Activated naive CD4-positive, alpha-beta T cell treated with anti-CD3 and anti-CD28 coated beads, Interleukin-2, amount 50 U/mL, for 72 hours (primary cell): ENCODE measurements at places on chromosomes 16 and 17. TPM values are rescaled to one million over a fixed set of nuclear protein-coding genes. Genes with fewer than 3 reads are reported as not detected.

The TMEM235 gene
- total RNA-seq: not detected

GRCh38 chr16:90083139-90083538, 6.0 kb upstream of the PRDM7 start:
- no peak for DNase-seq

DNA sequence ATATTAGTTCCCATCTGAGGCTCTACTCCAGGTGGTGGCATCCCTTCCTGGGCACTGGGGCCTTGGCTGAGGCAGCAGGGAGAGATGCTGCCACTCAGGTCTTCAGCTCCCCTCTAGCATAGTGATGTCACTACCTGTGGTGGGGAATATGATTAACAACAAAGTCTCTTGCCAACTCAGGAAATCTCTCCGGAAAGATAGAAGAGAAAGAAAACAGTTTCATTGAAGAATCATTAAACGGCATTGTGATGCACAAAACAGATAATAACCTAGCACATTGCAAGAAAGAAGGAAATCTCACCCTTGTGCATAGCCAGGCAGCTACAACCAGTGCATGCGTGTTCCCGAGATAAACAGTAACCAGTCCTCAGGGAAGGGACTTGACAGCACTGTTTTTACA, 12.2 kb upstream of the ZNF267 start:
- no peak for DNase-seq

GRCh38 chr17:46878055-46878454, 26.7 kb downstream of the WNT9B start:
- DNase-seq: no peak

The KRTAP9-1 gene
- total RNA-seq: not detected

The IL17C gene
- not detected for total RNA-seq

DNA sequence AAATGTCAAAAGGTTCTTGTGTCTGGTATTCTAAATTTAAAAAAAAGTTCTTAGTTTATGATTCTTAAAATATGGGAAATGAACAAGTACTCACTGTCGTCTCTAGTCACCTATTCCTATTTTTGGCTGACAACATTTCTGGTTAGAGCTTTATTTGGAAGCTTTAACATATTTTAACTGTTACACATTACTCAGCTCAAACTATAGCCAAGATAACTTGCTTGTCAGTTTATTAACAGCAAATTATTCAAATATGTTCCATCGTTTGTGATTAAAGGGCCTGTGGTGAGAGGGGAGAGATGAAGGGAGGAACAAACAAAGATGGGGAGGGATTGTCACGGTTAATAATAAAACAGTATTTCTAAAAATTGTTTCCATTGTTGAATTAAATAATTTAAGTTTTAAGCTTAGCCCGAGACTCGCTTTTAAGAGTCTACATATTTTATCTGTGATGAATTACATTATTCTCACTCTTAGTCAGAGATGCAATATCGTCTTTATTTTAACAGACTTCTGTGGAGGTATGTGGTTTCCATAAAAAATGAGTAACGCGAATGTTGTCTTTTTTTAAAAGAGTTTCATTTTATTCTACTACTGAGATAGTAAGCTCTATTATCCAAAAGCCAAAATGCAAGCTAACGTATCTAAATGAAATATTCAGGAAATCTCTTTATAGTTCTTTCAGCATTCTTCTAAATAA, 321.9 kb upstream of the PMFBP1 start:
- DNase-seq: no peak

DNA sequence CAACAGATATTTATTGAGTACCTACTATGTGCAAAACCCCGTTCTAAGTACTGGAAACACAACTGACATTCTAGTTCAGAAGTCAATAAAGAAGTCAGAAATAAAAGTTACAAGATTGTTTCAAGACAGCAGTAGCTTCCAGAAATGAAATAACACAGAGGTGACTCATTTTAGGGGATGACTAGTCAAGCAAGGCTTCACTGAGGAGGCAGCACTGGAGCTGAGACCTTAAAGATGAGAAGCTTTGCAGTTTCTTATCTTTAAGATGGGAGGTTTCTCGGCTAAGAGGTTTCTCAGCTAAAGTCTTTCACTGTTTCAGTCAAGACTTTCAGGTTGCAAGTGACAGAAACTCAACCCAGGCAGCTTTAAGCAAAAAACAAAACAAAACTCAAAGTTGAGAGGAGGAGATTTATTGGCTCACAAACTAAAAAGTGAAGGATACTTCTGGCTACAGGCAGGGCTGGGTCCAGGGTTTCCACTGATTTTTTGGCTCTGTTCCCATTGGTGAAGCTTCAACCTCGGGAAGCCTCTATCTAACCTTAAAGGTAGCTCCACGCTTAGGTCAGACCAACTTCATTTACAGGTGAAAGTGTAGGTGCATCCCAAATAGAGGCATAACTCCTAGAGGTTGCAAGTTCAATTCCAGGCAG, 7.4 kb upstream of the MMP2 start:
- DNase-seq: no peak

DNA sequence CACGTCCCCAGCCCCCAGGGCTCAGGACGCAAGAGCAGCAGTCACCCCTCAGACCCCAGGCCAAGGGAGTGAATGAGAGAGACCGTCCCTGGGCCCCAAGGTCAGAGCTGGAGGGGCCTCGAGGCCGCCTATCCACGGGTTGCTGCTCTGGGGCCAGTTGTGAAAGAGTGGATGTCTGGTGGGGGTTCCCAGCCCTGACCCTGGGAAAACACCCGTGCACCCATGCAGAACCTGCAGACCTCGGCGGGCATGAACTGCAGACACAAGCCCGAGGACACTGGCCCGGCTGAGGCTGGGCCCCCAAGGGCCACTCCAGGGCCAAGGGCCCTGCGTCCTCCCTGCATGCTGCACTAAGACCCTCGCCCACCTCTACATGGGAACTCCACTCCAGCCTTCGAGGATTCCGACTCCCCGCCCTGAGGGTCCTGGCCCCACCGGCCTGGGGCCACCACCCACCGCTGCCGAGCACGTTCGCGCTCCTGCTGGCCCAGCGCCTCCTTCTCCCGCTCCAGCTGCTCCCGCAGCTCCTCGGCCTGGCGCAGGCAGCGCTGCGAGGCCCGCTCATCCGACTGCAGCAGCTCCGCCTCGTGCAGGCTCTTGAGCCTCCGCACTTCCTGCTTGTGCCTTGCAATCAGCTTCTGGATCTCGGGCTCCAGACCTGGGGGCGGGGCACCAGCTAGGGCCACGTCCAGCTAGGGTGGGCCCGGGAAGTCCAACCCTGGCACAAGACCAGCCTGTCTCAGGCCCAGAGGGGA, 27.6 kb upstream of the AATK start:
- no peak for DNase-seq

The CA4 gene
- not detected for total RNA-seq

DNA sequence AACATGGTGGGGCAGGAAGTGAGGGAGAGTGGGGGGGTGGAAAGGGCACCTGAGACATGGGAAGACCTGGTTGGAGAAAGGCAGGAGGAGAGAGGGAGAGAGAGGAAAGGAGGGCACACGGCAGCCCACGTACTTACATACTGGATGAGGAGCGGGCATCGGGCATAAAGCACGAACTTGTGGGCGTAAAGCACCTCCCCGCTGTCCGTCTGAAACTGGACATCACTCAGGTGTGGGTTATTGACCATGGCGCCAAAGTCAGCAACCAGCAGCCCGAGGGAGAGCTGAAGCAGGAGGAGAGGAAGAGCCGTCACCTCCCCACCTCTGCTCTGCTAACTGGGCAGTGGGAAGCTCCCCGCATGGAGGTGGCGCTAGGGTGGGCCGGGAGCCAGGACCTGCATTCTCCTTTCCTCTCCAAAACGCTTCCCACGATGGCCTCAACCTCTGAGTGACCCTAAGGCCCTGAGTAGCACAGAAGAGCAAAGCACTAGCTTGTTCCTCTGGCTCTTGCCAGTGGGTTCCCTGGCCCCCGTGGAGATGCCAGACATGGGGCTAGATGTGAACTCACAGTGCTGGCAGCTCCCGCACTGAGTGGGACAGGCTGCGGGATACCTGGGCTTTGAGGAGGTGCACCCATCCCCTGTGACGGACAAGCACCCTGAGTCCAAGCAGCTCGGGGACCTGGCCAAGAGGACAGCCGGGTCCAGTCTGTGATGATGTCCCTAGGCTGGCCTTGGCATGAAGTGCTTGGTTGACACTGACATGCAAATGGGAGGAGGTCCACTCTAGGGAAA, 16.9 kb downstream of the SLX4 start:
- DNase-seq: no peak
